ENCODE measurements at places on chromosomes 5 and 9.

GRCh38 chr5:1349246-1349645, 4.3 kb upstream of the CLPTM1L start:
- no peak for DNase-seq

- no peak for DNase-seq
Observed at GRCh38 chr5:100432741-100433140, 102.4 kb upstream of the FAM174A start.

DNA sequence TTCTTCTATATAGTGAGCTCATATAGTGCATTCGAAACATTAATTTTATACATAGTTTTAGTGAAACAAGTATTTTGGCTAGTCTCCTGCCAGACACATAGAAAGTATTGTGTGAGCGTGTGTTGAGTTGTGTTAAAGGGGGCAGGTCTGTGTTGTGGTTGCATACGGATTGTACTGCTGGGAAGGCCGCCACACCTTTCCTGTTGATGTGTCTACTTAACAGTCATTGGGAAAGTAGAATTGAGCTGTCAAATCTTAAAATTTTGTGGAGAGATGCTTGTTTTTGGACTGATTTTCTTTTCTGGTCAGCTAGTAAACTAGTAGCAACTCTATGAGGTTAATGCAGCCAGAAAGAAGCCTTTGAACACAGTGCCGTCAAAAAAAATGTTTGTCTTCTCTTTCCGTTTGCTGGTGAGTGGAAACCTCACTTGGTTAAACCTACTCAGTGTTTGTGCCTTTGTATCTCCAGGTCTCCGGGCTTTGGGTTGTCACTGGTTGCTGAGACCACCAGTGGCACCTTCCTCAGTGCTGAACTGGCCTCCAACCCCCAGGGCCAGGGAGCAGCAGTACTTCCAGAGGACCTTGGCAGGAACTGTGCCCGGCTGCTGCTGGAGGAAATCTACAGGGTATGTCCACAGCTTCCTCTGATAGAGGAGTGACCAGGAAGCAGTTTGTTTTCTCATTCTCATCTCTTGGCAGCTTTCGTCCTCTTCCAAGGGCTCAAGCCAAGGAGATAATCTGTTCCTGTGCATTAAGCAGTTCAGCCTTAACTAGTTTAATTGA, 51.5 kb downstream of the RCL1 start:
- no peak for DNase-seq

- no peak for DNase-seq
Observed at GRCh38 chr9:89514956-89515355, 17.0 kb upstream of the SEMA4D start.

DNA sequence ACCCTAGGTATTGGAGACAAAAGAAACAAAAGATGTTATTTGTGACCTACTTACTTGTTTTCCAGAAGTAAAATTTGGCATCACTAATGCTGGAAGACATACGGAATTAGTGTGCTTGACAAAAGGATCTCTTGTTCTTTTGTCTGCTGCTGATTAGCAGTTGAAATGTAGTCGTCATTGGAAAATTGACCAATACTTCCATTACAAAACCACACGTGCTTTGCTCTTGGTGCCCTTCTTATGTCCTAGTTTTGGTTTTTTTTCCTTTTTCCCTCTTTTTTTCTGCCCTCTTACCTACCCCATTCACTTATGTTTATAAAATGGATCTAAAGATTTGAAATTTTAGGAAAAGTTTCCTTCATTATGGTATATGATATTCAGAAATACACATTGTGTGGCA, 197.4 kb downstream of the FER start:
- no peak for DNase-seq

DNA sequence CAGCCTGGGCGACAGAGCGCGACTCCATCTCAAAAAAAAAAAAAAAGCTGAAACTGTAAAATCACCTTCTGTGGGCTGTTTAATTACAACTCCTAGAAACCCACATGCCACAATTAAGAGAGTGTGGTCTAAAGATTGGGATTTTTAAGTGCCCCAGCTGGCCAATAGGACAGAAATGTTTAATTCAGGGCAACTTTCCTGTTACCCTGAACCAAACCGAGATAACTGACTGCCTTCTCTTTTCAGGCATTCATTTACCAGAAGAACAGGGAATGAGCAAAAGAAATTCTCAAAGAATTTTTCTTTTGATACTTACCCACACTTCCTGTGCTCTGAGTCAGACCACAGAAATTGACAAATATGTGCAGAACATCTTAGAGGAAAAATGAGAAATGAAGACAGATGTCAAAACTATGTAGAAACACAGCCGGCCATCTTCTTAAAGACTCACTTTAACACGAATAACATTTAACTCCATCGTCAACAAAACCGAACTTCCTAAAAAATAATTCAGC, 221.3 kb upstream of the DAPK1 start:
- DNase-seq: no peak

DNA sequence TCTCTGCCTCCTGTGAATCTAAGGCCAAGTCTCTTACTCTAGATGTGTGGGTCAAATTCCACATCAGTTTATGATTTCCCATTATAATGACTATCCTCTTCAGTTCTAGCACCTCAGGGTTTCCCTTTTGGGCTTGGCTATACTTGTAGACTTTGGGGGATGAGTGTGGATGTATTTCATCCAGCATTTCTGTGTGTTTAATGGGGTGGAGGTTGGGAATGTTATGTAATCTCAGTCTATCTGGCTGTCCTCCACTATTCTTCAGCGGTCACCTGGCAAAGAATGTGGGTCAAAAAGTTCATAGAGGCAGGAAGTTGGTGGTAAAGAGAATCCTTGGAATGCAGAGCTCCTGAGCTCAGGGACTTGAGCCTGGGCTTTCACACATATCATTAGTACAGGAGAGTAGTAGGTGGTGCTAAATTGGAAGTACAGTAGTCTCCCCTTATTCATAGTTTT, 64.9 kb downstream of the CFAP95 start:
- no peak for DNase-seq

- DNase-seq: no peak
Observed at GRCh38 chr9:111857555-111858211, 38.9 kb upstream of the UGCG start.

DNA sequence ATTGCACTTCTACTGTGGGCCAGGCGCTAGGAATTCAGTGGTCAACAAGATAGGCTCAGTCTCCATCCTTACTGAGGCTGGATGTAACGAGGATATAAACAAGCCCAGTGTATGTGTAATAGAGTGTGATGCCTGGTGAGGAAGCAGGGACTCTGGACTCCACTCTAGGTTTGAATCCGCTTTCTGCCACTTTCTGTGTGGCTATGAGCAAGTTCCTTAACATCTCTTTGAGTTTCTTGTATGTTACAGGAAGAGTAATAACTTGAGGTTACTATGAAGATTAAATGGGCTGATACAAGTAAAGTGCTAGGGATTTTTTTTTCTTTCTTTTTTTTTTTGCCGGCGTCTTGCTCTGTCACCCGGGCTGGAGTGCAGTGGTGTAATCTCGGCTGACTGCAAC, 12.4 kb downstream of the DOCK2 start:
- no peak for DNase-seq
